Lung microvascular endothelial cell (primary cell): ENCODE measurements at places on chromosomes 3 and 15. TPM values are rescaled to one million over a fixed set of nuclear protein-coding genes. Genes with fewer than 3 reads are reported as not detected.

SELENOT gene
- total RNA-seq, result 44.9 and 88.7 TPM in 2 replicates

DNA sequence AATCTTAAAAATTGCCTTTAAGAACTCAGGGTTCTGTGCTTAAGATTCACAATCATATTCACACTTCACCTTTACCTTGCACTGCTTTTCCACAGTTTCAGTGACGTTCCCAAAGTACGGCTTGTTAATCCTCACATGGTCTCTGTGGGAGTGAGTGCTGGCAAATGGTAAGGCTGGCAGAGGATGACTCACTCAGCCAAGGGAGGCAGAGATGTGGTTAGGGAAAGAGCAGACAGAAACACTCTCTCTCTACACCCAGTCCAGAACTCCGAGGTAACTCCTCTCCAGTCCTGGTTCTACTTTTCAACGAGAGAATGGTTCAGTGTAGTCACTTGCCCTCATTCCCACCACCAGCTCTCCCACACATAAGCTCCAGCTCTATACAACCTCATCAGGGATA is 33.1 kb downstream of the RASGRP1 start:
- peak; percentile 26 for DNase-seq

- no peak for DNase-seq
Observed at GRCh38 chr15:81052046-81052445, 51.3 kb downstream of the TLNRD1 start.

DNA sequence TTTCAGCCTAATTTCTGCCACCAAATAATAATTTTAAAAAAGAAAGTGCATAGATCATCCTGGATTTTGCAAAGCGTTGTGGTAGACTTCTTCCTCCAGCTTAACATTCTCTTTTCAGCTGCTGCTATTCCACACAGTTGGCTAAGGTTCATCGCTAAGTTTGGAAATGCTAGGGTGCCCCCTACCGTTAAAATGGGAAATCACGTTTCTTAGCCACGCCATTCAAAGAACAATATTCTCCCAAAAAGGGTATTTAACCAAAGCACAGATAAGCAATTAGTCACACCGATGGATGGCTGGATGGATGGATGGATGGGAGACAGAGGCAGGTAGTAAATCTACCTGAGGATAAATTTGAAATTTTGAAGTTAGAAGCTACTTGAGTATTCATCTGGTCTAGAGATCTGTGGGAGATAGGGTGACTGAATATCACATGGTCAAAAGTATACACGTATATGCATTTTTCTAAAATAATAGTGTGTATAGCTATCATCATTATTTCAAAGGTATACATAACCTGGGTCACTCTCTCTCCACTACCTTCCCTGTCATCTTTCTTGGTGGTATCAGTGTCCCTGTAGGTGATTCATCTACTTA is 67.2 kb downstream of the EFHB start:
- DNase-seq, result peak; percentile 55

SKOR1 gene
- total RNA-seq, result under 0.01 TPM in 2 replicates

- no peak for DNase-seq
Observed at GRCh38 chr3:28623106-28623505, 274.5 kb upstream of the AZI2 start.
